ENCODE measurements at places on chromosomes 7 and 10.

- DNase-seq = no peak
These were observed 494.2 kb upstream of the GALNT17 start for GRCh38 chr7:70637726-70638125.

GRCh38 chr10:96493871-96494525, 19.7 kb downstream of the TLL2 start:
- DNase-seq = no peak

GRCh38 chr7:129854401-129854800, 98.4 kb downstream of the UBE2H start:
- no peak for DNase-seq

- DNase-seq = no peak
These were observed 630.4 kb upstream of the PFKP start for GRCh38 chr10:2436933-2437332.

- no peak for DNase-seq
These were observed 913 bp downstream of the NPY start for GRCh38 chr7:24284699-24285506.

All from cerebellar cortex (tissue), 1 donor.